Mesangial cell (primary cell): ENCODE measurements at places on chromosomes 2 and 18. TPM values are rescaled to one million over a fixed set of nuclear protein-coding genes. Genes with fewer than 3 reads are reported as not detected.

The KIF5C gene
- total RNA-seq: 0.13 and 0.33 TPM in 2 replicates

The CCDC141 gene
- under 0.01 TPM in 1 of 2 replicates, not detected in the other for total RNA-seq

The IL36A gene
- not detected in 2 replicates for total RNA-seq

The FAM237A gene
- not detected in 2 replicates for total RNA-seq

The HES6 gene
- 15.8 and 17.4 TPM in 2 replicates for total RNA-seq

The RAX gene
- total RNA-seq: not detected in 2 replicates

The GAREM1 gene
- total RNA-seq: 2.1 and 5.2 TPM in 2 replicates

The PNPT1 gene
- 9.5 and 17.3 TPM in 2 replicates for total RNA-seq

The ZNF396 gene
- 0.33 and 0.89 TPM in 2 replicates for total RNA-seq

The PROC gene
- 0.16 and 2.3 TPM in 2 replicates for total RNA-seq

The SP140 gene
- 0.25 and 0.98 TPM in 2 replicates for total RNA-seq

The RNF138 gene
- 21.9 and 23.3 TPM in 2 replicates for total RNA-seq

The BOD1L2 gene
- total RNA-seq: not detected in 2 replicates

The FEV gene
- not detected in 2 replicates for total RNA-seq

The NEB gene
- under 0.01 and 0.13 TPM in 2 replicates for total RNA-seq

The BCL2 gene
- 2.3 and 16.0 TPM in 2 replicates for total RNA-seq

The REG3G gene
- total RNA-seq: not detected in 2 replicates

The DUSP19 gene
- 0.49 and 1.1 TPM in 2 replicates for total RNA-seq

The CTAGE1 gene
- total RNA-seq: not detected in 2 replicates

The RNF152 gene
- total RNA-seq: 0.98 and 7.5 TPM in 2 replicates

The DSEL gene
- 12.5 and 13.2 TPM in 2 replicates for total RNA-seq

The UCN gene
- 0.65 and 0.76 TPM in 2 replicates for total RNA-seq

The MROH2A gene
- not detected in 2 replicates for total RNA-seq

The DLX2 gene
- total RNA-seq: 0.16 TPM in 1 of 2 replicates, not detected in the other

The MC4R gene
- total RNA-seq: 0.13 TPM in 1 of 2 replicates, not detected in the other

The NEU2 gene
- total RNA-seq: not detected in 2 replicates

The EGR4 gene
- total RNA-seq: not detected in 2 replicates

The LCT gene
- total RNA-seq: not detected in 2 replicates

The TCF23 gene
- not detected in 2 replicates for total RNA-seq

The AMMECR1L gene
- total RNA-seq: 11.1 and 15.3 TPM in 2 replicates

The KCNG3 gene
- total RNA-seq: under 0.01 TPM in 2 replicates

The SERPINB13 gene
- total RNA-seq: not detected in 2 replicates

The TBC1D8 gene
- total RNA-seq: 3.7 and 7.0 TPM in 2 replicates

The UGT1A10 gene
- not detected in 2 replicates for total RNA-seq

The FOXI3 gene
- total RNA-seq: not detected in 2 replicates

The VIT gene
- total RNA-seq: not detected in 2 replicates

The TNFRSF11A gene
- 0.13 and 0.33 TPM in 2 replicates for total RNA-seq

The ASXL3 gene
- total RNA-seq: 0.33 and 0.76 TPM in 2 replicates

The ANKRD62 gene
- total RNA-seq: not detected in 2 replicates

The ASTL gene
- total RNA-seq: not detected in 2 replicates

The RIT2 gene
- total RNA-seq: not detected in 2 replicates

The NMS gene
- total RNA-seq: not detected in 2 replicates

The THSD7B gene
- 0.13 TPM in 1 of 2 replicates, not detected in the other for total RNA-seq
